ENCODE measurements at places on chromosomes 7 and 10.

DNA sequence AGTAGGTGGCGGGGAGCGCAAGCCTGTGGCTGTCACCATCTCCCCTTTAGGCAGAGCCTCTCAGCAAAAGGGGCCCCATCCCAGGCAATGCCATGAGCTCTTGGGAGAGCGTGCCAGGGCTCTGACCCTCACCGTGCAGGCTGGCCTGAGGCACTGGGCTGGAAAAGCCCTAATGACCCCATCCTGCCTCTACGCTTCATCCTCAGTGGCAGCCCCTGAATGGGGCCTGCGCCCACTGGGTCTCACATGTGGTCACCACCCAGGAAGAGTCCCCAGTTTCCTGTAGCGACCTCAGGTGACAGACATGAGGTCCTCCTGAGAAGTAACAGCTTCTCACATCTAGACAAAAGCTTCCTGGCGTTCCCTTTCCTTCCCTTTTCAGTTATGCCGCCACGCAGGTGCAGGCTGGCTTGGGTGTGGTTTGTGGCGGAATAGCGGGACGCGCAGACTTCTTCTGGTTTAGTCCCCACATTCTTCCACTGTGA lies 59.2 kb downstream of the CLEC2L start:
- no peak for DNase-seq

GRCh38 chr10:35642793-35643114 lies 658 bp upstream of the FZD8 start:
- DNase-seq: no peak

DNA sequence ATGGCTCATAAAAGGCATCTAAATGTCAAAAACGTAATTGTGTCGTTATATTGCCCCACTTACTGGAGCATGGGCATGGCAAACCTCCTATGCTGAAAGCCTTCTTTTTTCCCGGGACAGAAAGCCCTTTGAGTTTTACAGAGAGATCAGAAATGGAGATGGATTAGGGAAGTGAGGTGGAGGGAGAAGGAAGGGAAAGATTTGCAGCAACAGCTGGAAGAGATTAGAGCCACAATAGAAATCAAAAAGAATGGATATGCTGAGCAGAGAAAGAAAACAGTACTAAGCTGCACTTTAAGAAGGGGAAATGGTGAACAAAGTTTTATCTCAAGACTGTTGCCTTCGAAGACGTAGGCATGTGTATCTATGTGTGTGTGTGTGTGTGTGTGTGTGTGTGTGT lies 97.2 kb upstream of the PCGF5 start:
- peak; percentile 8 for DNase-seq

GRCh38 chr7:30173058-30173897 lies 38.5 kb downstream of the MTURN start:
- peak; percentile 52 for DNase-seq

- no peak for DNase-seq
These were observed 592.9 kb upstream of the C7orf33 start for GRCh38 chr7:147997636-147998035.

- DNase-seq: no peak
These were observed 375.7 kb upstream of the CDC14C start for GRCh38 chr7:48548667-48549066.

DNA sequence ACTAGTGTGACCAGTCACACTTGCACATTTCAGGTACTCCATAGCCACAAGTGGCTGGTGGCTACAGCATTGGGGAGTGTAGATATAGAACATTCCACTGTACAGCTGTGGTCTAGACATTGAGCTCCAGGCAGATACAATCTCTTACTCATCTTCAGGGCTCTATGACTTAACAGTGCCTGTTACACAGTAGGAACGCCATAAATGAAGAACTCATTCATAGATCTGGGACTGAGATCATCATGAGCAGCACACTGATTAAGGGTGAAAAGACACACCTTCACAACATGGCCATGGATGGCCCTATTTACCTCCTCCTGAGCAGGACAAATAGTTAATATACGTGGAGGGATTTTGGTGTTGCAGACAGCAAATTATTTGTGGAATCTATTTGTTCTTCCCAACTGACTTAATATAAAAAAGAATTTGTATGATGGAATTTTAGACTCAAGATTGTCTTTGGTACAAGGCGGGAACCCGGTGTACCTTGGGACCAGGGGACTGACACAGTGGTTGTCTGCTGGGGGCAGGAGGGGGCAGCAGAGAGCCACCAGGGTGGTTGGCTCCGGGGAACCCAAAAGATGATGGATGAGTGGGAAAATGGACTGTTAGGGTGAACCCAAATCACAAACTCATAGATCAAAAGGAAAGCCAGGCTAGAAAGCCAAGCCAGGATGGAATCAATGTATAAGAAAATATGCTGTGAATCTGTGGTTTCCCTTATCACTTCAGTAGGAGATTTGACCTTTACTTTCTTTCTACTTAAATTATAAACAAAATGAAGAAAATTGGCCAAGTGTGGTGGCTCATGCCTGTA lies 24.3 kb upstream of the CPA2 start:
- DNase-seq: no peak

DNA sequence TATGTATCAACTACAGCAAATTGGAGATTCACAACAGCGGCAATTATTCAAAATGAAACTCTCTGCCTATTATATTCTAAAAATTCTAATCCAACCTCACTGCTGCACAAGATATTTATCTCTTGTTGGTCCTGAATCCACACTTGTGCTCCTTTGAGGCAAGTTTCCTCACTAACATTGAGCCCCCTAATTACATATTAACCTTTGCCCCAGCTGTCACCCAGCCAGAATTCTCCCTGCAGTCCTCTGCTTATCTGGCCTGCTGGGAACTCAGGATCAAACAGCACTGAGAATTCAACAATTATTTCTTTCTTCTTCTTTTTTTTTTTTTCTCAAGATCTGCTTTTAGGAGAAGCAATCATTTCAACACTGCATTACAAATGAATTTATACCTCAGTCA lies 21.5 kb upstream of the PLAC9 start:
- DNase-seq: no peak

GRCh38 chr10:12849319-12850181 lies 152.0 kb downstream of the CCDC3 start:
- DNase-seq: no peak
